Stimulated activated CD8-positive, alpha-beta memory T cell treated with anti-CD3 and anti-CD28 coated beads, Interleukin-4, amount 100 ng/mL, for 24 hours (primary cell): ENCODE measurements at places on chromosomes 11 and 22.
A peak's percentile ranks its signal among the peaks of the same experiment; 100 is the strongest.

- no peak for DNase-seq
Measured at GRCh38 chr11:127454856-127455255, 454.3 kb upstream of the KIRREL3 start.

- DNase-seq: peak; percentile 47
Measured at GRCh38 chr11:119338318-119338890, 2.3 kb downstream of the C1QTNF5 start.

GRCh38 chr22:48953103-48953720 lies 874.5 kb downstream of the BRD1 start:
- DNase-seq: no peak

DNA sequence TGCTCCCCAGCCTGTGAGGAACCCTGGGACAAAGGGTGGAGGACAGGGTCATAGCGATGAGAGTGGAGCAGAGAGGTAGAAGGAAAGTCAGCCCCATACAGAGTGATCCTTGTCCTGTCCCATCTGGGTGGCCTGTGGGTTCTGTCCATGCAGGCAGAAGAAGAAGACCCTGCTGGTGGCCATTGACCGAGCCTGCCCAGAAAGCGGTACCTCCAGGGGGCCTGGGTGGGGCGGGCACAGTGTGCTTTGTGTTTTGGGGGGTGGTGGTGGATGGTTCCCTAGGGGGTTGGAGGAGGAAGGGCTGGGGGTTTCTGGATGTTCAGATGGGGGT lies 7.9 kb downstream of the SIDT2 start:
- DNase-seq: no peak

- DNase-seq: no peak
Measured at GRCh38 chr11:74784234-74784633, 35.6 kb downstream of the RNF169 start.

DNA sequence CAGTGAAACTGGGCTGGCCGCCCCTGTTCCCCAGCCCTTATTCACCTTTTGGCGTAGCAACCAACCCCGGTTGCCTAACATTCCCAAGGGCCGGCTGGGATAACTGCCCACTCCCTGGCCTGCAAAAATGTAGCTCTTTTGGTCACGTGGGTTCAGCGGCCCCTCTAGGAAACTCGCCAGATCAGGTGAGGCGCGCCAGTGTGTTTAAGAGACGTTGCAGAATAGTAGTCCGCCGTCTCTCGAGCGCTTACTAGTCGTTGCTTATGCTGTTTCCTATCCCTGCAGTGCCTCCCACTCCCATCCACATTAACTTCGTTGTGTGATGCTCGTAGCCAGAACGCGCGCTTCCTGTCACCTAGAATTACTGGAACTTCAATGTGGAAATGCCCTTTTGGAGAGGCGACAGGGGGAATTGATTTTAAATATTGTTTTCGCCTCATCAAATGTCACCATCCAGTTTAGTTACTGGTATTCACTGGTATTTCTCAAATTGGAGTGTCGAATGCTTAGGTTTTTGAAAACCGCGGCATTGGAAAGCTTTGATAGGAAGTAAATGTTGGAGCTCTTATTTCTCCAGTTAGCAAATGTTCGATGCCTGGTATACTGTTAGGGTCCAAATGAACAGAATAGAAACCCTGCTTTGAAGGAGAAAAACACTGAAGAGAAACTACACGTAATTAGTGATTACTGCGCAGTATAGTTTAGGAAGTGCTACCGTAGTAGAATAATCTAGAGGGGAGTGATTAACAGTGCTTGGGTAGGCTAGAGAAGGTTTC lies 823 bp downstream of the CEP57 start:
- peak; percentile 28 for DNase-seq

DNA sequence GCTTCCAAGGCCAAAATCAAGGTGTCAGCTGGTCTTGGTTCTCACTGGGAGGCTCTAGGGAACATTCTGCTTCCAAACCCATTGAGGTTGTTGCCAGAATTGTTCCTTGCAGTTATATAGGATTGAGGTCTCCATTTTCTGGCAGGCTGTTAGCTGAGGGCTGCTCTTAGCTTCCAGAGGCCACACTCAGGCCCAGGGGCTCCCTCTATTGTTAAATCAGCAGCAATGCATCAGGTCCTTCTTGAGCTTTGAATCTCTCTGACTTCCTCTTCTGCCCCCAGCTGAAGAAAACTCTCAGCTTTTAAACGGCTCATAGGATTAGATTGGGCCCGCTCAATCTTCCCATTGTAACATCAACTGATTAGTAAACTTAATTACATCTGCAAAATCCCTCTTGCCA lies 39.3 kb upstream of the BSX start:
- DNase-seq: peak; percentile 11

GRCh38 chr11:49424136-49424535 lies 215.7 kb upstream of the FOLH1 start:
- DNase-seq: no peak

GRCh38 chr22:50445071-50445879 lies 29.6 kb downstream of the SBF1 start:
- peak; percentile 28 for DNase-seq

DNA sequence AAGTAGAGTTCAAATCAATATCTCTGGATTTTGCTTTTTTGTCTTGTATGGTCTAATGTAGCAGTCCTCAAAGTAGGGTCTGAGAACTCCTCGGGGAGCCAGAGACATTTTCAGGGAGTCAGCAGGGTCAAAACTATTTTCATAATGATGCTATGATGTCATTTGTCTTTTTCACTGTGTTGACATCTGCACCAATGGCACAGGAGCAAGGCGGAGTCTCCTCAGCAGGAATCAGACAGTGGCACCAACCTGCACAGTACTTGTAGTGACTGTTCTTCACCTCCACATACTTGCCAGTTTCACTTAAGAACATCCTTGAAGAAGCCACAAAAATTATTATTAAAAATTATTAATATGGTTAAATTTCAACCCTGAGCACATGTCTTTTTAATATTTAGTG lies 14.9 kb upstream of the FXYD6 start:
- no peak for DNase-seq

GRCh38 chr11:128896356-128896755 lies 5.2 kb downstream of the KCNJ5 start:
- no peak for DNase-seq
